NCI-H146 (cell line): ENCODE measurements at places on chromosomes 12 and 14.

- DNase-seq, result no peak
Measured at GRCh38 chr14:93702946-93703345, 85.3 kb downstream of the PRIMA1 start.

DNA sequence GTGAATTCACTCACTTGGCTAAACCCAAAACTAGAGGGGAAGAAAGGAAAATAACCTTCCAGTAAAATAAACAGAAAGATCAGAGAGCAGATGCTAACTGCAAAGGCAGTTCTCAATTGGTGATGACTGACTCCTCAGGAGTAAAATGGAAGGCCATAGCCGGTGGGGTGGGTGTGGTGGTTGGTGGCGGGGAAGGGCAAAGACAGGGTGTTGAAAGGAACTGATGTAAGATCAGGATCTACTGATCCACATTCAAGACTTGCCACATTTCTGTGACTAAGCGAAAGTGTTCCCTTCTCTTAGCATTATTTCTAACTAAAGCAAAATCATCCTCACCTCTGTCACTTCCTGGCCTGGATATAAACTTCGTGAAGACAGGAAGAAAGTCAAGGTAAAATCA lies 26.3 kb upstream of the TC2N start:
- DNase-seq, result no peak

- DNase-seq, result no peak
Measured at GRCh38 chr12:24697769-24698168, 251.1 kb downstream of the BCAT1 start.

DNA sequence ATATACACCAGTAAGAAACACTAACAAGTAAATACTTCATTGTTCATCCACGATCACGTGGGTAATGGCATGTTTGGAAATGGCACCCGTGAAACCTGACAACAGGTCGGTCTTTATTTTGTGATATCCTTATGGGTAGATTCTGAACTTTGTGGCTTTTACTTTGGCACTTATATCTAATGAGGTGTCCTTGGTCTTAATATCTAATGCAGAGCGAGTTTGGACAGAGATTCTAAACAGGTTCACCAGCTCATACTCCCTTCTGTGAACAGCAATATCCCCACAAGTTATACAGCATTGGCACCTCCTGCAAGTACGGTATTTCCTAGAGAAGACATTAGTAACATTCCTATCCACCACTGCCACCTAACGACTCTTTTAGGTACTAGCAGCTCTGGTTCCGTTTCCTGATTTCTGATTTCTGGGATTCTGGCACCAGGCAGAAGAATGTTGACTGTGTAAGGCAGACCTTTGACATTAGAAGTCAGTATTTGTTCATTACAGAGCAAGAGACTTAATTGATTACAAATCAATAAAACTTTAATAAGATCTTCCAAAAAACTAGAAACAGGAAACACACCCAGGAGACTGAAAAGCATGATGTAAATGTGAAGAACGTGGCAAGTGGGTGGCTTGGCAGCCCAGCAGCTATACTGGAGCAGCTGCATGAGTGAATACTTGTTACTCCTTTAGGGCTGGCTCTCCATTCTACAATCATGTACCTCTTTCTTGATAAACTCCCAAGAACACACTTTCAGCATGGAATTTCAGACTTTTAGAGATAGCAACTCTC lies 2.5 kb downstream of the ANG start:
- peak; percentile 47 for DNase-seq

DNA sequence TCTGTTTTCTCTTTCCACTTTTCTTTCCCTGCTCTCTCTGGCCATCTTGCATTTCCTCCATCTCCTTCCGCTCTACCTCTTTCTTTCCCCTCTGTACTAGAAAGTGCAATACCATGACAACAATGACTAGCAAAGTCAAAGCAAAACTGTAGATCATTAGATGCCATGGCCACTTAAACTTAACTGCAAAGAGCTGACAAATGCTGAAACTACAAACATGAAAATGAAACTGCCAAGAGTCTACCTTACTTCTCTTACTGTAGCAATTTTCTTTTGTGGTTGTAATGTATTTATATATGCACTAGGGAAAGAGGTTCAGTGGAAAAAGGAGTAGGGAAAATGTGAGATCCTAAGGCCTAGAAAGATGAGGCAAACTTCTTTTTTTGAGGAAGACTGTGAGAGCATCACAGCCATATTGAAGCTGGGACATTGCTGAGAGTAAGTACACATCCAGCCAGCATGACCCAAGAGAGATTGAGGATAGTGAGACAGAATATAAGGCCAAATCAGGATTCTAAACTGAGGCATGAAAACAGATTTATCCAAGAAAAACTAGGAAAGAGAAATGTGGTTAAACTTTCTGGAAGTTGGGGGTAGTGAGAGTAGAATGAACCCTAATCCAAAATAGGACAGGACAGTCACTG lies 276.6 kb upstream of the NAV3 start:
- DNase-seq, result no peak

GRCh38 chr12:3683670-3684069 lies 69.2 kb downstream of the CRACR2A start:
- no peak for DNase-seq

DNA sequence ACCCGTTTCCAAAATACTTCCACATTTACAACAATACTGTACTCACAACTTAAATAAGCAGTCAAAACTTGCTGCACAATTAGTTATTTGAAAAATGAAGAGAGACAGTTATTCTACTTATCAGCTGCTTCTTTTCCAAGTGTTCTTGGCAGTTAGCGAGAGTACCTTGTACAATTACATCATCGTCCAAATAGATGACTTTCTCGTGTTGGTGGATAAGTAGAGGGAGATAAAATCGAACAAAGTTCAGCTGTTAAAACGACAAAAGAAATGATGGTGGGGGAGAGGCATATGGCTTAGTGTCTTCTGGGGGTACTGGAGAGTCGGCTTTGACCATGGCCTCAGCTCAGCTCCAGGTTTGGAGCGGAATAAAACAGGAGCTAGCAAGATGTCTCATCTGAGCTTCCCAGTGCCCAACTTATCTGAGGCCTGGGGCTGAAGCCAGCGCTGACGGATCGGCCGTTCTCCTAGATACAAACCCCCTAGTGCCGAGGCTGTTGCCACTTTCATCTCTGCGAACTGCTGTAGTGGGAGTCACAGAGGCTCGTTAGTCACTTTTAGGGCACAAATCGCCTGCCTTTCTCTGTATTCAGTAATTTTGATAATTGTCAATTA lies 31.7 kb downstream of the TDG start:
- no peak for DNase-seq

DNA sequence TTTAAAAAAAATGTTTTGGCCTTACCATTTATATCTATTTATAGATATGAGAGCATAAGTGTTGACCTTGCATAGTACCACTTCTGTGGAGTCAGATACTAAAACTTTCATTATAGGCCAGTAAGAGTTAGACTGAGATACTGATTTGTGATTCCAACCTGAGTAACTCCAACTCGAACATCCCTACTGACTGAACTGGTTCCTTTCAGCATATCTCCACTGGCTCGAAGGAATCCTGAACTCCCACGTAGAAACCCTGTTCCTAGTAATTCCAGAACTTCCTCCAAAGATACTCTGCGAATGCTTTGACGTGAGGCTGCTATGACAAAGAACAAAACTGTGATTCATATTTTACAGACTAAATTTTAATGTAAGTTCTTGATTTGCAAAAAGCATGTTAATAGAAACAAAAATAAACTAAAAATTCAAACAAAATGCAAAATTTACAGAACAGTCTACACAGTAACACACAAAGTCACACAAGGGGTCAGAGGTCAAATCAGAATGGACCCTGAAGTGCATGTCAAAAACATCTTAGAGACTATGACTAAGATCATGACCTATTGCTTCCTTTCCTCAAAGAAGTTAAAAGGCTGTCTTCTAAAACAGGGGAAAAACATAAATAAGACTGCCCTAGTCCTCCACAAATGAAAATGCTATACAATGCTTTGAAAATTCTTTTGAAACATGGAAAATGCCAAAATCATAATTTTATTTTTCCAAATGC lies 31.5 kb downstream of the HEATR5A start:
- DNase-seq, result no peak

GRCh38 chr14:90612801-90613200 lies 203.4 kb downstream of the TTC7B start:
- no peak for DNase-seq

DNA sequence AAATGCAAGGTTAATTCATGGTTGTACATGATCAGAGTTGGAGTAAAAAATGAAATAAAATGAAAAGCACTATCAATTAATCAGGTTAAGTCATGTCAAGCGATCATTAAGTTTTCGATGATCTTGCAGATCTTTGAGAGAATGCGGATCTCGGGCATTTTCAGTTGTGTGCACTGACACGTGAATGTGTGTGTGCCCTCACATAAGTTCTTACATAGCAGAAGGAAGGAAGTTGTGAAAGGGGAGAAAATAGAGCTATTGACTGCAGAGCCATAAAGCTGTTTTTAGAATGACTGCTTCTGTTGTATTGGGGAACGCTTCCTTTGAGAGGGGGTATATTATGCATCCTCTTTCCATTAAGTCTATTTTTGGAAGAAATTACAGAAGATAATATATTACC lies 101.3 kb downstream of the HMGA2 start:
- no peak for DNase-seq

GRCh38 chr12:107356266-107356936 lies 263.1 kb upstream of the CRY1 start:
- no peak for DNase-seq

GRCh38 chr12:116390401-116391335 lies 113.2 kb upstream of the MED13L start:
- DNase-seq, result no peak

- DNase-seq, result no peak
Measured at GRCh38 chr12:1916371-1917171, 1.9 kb downstream of the CACNA2D4 start.

DNA sequence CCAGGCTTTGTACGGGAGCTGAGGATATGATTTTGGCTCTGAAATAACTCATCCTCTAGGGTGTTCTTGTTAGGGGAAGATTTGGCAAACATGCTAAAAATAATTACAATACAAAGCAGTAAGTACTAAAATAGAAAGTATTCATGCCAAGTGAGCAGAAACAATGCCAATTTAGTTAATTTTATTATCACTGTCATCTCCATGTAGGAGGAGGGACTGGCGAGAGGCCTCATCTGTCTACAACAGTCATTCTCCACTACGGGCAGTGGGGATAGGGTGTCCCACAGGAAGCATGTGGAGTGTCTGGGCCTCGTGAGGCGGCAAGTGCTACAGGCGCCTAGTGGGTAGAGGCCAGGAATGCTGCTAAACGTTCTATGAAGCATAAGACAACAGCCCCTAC lies 3.3 kb downstream of the ISM2 start:
- DNase-seq, result no peak

DNA sequence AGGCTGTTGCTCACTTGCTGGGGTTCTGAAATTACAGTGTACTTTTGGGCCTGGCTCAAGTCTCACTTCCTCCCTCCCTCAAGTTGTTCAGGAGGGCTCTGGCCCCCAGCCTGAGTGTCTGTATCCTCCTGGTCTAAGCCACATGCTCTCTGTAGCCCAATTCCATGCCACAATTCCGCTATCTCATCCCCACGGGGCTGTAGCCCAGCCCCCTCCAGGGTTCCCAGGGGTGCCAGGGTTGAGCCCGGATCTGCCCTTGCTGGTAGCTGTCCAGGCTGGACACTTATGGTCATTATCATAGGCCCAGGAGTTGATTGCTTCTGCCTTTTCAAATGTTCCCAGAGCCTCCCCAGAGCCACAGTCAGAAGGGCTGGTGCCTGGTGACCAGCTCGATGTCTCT lies 65.3 kb downstream of the PRIMA1 start:
- no peak for DNase-seq

DNA sequence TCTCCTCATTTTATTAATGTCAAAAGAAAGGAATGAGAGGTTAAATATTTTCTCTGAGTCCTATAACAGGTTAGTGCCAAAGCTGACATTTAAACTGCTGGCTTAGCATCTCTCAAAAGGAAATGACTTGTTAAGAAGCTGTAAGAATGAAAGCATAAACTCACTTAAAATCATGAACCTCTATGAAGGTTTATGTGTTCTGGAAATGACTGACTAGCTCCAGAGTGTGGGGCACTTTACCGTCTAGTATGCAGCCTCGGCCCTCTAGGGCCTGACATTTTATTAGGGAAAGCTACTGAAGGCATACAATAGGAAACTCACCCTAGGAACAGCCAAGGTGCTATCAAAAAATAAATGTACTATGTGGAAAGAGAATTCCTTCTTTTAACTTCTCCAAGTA lies 35.1 kb downstream of the SPX start:
- no peak for DNase-seq

DNA sequence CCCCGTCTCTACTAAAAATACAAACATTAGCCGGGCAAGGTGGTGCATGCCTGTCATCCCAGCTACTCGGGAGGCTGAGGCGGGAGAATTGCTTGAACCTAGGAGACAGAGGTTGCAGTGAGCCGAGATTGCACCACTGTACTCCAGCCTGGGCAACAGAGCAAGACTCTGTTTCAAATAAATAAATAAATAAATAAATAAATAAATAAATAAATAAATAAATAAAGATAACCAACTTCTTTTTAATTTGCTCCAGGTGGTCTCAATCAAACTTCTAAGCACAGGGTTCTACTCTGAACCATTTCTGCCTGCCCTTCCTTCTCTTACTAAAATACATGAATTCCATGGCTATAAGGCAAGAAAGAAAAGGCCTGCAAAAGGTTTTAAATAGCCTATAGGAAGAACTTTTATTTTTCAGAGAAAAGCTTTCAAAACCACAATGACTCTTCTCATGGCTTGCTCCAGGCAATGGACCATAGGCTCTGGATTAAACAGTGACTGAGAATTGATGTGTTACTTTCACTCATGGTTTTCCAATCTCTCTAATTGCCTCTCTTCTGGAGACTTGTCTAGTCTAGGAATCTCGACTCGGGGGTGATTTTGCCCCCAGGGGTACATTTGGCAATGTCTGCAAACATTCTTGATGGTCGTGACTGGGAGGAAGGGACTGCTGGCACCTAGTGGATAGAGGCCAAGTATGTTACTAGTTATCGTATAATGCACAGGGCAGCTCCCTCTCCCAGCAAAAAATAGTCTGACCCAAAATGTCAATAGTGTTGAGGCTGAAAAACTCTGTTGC lies 14.4 kb downstream of the IGF1 start:
- DNase-seq, result no peak

GRCh38 chr12:62297321-62297720 lies 37.1 kb downstream of the USP15 start:
- no peak for DNase-seq

GRCh38 chr12:56645201-56645716 lies 525 bp downstream of the ATP5F1B start:
- peak; percentile 60 for DNase-seq

GRCh38 chr12:42482748-42483520 lies 106.6 kb downstream of the PRICKLE1 start:
- peak; percentile 70 for DNase-seq

- DNase-seq, result no peak
Measured at GRCh38 chr12:84656705-84657104, 255.9 kb downstream of the SLC6A15 start.

DNA sequence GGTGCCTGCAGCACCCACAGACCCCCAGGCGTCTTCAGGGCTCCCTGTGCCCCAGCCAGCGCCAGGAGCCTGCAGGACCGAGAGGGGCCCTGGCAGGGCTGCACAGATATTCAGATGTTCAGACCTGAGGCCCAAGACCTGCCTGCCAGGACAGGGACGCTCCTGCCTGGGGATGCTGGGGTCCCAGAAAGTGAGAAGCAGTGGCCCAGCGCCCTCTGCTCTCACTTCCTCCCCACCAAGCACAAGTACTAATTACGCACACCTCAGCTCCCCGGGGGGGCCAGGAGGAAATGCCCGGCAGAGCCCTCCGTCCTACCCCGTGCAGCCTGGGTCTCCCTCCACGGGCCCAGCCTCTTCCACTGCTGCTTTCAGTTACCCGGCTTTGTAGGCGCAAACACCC lies 28.8 kb upstream of the INF2 start:
- DNase-seq, result no peak
